ENCODE measurements at places on chromosomes 16 and 17.
A peak's percentile ranks its signal among the peaks of the same experiment; 100 is the strongest.

DNA sequence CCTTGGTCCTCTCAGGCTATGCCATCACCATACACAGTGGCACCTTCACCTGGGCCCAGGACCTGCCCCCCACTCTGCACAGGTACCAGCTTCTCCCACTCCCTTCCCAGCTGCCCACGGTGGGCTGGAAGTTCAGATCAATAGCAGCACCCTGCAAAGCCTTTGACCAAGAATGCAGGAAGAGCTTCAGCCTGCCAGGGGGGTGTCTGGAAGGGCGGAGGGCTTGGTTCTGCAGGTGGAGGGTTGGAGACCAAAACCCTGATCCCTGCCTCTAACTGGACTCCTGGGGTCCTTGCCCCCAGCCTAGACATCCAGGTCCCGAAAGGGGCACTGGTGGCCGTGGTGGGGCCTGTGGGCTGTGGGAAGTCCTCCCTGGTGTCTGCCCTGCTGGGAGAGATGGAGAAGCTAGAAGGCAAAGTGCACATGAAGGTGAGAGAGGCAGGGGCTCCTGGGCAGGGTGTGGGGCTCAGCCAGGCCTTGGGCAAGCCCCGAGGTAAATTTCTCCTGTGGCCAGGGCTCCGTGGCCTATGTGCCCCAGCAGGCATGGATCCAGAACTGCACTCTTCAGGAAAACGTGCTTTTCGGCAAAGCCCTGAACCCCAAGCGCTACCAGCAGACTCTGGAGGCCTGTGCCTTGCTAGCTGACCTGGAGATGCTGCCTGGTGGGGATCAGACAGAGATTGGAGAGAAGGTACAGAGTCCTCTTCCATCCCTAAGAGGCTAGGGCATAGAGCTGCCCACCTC lies 34.3 kb downstream of the ABCC3 start:
- no peak for DNase-seq

GRCh38 chr16:80027007-80027965 lies 426.7 kb upstream of the MAF start:
- peak; percentile 4 for DNase-seq

DNA sequence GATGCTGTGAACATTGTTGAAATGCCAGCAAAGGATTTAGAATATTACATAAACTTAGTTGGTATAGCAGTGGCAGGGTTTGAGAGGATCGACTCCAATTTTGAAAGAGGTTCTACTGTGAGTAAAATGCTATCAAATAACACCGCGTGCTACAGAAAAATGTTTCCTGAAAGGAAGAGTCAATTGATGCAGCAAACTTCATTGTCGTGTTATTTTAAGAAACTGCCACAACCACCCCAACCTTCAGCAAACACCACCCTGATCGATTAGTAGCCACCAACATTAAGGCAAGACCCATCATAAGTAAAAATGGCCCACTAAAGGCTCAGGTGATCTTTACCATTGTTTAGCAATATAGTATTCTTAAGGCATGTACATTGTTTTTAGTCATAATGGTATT lies 27.3 kb downstream of the HLF start:
- no peak for DNase-seq

DNA sequence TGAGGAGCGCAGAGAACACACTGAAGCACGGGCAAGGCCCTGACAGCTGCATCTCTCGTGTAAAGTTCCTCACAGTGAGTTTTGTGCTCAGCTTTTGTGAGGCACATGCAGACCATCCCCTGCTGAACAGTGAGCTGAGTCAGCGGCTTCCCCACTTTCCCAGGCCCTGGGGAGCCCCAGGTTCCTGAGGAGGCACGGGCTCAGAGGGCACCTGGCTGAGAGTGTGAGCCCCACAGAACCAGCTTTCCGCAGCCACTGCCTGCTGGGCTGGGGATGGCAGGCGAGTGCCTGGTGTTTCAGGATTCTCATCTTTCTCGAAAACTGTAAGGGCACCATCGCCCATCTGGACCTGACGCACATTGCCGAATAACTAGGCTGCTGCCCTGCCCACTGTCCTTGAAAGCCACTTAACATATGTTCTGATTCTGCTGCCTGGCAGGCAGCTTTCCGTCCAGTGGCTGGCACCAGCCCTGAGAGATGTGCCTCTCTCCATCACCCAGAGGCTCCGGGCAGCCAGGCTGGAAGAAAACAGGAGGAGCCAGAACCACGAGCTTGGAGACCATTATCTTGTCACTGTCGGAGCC lies 266.7 kb upstream of the FOXF1 start:
- no peak for DNase-seq

DNA sequence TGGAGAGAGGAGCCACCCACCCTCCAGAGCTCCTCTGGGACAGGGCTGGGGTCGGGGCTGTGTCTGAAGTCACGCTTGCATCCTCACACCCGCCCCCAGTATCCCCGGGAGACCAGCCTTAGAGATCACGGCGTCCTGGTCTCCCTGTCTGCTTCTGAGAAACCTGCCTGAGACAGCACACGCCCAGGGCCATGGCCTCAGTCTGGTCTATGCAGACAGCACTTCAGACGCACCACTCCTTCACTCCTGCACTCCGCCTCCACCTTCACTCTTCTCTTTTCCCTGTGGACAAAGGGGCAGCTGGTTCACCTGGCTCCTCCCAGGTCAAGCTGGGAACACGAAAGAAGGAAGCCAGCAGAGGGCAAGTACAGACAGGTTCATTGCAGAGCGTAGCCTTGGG lies 248.0 kb upstream of the GSE1 start:
- DNase-seq: no peak

GRCh38 chr16:64292161-64292560 lies 829.7 kb downstream of the CDH11 start:
- DNase-seq: no peak

DNA sequence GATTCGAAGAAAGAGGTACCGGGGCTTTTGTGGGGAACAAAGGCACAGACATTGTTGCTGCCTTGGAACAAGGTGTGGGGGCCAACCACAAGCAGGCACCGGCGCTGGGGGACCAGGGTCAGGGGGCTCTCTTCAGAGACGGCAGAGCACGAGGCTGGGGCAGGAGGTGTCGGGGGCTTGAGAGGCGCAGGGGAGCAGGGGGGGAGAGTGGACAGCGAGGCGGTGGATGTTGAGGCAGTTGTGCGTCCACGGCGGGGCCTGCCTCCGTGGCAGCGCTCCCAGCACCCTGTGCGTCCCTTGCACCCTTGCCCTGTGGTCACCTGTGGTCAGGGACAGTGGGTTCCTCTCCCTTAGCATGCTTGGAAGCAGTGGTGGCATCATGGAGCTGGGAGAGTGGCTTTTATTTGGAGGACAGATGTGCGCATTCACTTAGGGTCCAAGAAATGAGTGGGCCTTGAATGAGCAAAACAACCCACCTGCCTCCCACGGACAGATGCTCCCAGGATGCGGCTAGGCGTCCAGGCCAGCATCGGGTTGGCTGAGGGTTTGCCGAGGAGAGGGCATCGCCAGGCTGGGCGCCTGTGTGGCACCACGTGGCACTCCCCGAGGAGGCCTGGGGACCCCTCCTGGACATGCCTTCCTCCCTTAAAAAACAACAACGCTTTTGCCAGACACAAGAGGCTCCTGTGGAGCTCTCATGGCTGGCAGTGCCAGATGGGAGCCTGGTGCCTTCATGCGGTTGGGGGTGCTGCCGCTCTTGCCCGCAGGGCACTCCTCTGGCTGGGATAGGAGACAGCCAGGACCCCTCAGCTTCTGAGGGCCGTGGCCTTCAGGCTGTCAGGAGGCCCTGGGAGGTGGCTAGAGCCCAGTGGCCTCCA lies 113.0 kb downstream of the BANP start:
- DNase-seq: no peak

DNA sequence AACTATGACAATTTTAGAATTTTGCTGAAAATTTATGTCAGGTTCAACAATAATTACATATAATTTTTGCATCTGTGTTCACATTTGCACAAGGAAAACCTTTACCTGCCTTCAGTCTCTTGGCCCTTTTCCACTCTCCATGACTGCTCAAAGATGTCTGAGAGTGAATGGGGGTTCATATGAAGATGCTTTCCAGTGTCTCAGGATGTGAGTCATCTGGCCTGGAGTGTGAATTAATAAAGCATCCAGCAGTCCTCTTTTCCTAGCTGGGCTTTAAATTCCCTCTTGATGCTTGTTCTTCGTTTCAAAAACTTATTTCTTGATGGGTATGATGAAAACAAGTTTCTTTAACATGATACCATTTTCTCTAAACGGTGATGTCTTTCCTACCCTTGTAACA lies 99.9 kb downstream of the CDK5R1 start:
- DNase-seq: no peak

DNA sequence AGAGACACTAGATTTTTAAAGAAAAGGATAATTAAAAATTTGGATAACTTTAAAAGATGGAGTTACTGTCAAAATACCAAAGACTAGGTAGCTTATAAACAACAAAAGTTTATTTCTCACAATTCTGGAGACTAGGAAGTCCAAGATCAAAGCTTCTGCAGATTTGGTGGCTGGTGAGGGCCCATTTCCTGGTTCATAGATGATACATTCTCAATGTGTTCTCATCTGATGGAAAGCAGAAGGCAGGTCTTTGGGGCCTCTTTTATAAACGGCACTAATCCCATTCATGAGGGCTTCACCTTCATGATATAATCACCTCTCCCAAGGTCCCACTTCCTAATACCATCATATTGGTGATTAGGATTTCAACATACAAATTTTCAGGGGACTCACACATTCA lies 33.7 kb downstream of the NLK start:
- no peak for DNase-seq

GRCh38 chr17:40326832-40327199 lies 17.8 kb downstream of the RARA start:
- no peak for DNase-seq

- no peak for DNase-seq
Observed at GRCh38 chr17:52297230-52298010, 138.9 kb upstream of the CA10 start.

DNA sequence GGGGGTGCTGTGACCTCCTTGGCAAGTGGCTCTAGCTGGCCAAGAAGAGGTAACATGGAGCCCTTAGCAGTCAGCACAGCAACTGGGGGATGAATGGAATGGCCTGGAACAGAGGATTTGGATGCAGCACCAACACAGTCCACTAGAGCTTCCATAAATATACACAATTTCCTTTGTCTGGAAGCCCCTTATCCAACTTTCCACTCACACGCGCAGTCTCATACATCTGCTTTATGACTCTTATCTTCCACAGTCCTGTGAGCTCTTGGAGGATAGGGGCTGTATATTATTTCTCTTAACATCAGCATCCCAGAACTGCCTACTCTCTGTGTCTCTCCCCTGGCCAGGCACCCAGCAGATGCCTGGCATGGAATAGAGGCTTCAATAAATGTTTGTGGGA lies 235.6 kb upstream of the MAF start:
- DNase-seq: no peak

Measured in T-helper 9 cell (primary cell).